ENCODE measurements at places on chromosomes 5 and 9.

GRCh38 chr5:148186248-148187003 lies 16.4 kb upstream of the SPINK6 start:
- DNase-seq = no peak

DNA sequence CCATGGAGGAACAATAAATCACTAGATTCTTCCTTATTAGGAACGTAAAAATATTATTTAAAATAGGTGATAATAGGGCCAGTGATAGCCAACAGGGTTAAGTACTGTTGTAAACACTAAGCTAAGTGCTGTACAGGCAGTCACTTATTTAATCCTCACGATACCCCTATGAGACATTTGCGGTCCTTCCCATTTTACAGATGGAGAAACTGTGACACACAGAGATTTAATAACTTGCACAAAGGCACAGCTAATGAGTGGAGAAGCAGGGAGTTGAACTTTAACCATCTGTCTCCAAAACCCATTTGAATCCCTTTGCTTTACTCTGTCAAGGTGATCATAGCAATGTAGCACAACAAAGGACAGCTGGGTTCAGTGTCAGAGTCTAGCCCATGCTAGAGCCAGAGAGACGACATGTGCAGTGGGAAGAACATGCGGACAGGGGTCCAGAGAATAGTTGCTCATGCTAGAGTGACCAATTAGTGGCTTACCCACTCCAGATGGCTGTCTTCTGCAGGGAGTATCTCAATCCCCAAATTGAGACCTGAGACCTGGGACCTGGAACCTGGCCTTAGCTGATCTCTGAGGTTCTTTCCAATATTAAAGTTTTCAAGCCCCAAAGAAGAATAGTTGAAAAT lies 28.9 kb downstream of the STXBP1 start:
- no peak for DNase-seq

DNA sequence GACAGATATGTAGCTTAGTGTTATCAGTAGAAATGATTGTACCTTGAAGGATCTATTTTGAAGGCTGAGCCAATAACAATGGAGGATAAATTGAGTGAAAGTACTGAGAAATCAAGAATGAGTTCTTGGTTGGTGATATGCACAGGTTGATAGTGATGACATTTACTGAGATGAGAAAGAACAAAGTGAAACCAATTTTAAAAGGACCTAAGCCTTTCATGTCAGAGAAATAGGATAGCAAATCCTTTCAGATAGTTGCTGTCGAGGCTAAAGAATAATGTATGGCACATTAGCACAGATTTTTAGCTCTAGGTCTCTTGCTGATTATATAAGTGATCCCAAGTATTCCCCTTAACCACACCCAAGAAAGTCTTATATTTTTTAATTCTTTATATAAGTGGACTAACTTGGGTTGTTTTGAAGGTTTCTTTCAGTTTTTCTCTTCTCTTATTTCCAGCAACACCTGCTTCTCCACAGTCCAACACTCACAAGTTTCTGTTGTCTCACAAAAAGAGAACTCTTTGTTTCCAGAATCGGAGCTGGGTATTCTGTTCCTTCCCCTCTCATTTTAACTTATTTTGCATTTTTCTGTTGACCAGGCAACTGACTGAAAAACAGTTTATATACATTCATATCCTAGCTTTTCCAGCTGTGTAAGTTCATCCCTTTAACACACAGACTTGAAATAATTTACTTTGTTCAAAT lies 286.9 kb upstream of the ATP10B start:
- no peak for DNase-seq

GRCh38 chr9:135644631-135645218 lies 5.4 kb upstream of the GLT6D1 start:
- DNase-seq = no peak

DNA sequence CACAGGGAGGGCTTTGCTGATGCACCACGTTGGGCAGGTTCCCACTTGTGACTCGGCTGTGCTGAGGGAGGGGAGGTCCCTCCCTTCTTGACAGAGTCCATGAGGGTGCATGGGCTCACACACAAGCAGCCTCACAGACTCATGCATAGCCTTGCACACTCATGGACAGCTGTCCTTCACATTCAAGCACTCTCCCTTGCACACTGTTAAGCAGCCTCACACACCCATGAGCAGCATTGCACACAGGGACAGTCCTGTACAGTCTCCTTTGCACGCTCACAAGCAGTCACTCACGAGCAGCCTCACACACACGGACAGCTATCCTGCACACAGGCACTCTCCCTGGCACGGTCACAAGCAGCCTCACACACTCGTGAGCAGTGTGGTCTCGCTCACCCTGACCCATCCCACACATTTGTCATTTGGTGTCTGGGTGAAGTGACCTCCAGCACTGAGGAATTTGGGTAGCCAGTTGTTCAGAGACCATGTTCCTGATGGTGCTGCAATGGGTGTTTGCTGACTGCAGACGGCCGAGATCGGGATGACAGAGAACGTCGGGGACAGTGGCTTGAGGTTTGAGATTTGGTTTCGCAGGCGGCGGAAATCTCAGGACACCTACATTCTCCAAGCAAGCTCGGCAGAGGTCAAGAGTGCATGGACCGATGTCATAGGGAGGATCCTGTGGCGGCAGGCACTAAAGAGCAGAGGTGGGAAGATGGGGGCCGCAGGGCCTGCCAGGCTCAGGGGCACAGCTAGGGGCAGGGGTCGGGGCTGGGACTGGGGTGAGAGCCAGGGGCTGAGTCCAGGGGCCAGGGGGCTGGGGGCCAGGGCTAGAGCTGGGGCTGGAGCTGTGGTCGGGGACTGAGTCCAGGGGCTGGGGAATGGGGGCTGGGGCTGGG lies 17.7 kb upstream of the LRRC14B start:
- DNase-seq = no peak
